ENCODE measurements at places on chromosomes 2 and 18. TPM values are rescaled to one million over a fixed set of nuclear protein-coding genes. Genes with fewer than 3 reads are reported as not detected.

GRCh38 chr18:47172476-47172875 is 3.7 kb downstream of the IER3IP1 start:
- DNase-seq: no peak

DNA sequence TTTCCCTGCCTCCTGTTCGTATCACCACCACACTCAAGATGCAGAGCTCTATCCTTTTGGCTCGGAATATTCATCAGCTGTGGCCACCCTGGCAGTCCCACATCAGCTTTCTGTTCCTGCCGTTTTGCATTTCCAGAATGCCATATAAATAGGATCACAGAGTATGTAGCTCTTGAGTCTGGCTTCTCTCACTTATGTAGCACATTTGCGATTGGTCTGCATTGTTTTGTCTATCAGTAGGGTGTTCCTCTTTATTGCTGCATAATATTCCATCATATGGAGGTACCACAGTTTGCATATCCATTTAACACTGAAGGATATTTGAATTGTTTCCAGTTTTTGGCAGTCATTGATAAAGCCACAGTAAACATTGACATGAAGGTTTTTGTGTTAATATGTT is 104.6 kb downstream of the SH3RF3 start:
- DNase-seq: no peak

PLEK gene
- total RNA-seq: not detected

PEX13 gene
- total RNA-seq: 42.2 TPM

DNA sequence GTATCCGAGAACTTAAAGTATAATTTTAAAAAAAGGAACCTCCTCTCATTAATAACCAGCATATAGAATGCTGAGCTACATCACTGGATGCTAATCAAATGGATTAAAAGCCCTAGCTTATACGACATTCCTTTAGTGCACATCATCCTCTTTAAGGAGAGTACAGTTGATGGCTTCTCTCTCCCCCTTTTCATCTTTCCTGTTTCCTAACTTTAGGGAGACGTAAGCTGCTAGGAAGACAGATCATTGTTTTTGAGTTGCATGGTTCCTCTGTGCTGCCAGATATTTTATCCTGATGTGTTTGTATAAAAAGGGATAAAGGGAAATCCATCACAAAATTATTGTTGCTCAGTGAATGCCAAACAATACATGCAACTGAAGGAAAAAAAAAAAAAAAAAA is 94.2 kb downstream of the SLC8A1 start:
- DNase-seq: no peak

MYO7B gene
- total RNA-seq: 0.13 TPM

- DNase-seq: no peak
These were observed 167.4 kb upstream of the STON1 start for GRCh38 chr2:48362515-48362914.

- no peak for DNase-seq
These were observed 10.7 kb downstream of the ACP1 start for GRCh38 chr2:275466-275865.

DNA sequence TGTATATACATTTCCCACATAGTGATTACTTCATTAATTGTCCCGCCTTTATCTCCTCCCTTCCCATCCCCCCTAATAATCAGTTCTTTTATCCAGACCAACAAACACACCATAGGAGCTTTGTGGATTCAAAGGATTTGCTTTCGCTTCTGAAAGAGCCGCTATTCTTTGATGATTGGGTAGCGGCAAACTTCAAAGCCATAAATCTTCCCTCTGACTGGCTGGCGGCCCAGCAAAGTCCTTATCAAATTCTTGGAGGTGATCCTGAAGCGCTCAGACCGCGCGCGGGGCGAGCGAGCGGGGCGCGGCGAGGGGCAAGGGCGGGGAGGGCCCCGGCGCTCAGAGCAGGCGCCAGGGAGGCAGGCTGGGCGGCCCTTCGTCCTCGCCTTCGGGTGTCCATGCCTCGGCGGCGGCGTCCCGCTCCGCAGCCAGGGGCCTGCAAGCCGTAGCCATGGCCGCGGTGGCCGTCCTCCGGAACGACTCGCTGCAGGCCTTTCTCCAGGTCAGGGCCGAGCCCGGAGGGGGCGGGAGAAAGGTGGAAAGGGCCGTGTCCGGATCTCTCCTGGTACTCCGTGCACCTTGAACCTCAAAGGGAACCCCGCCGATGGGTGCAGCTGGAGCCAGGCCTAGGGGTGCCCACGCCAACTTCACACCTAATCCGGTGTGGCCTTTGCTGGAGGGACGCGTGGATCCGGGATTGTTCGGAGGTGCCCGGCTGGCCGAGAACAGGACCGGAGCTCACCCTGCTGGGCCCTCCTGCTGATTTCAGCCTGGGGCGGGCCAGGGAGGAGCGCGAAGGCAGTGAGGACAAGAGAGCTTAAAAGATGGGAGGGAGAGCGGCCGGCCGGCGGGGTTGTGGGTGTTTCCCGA is at the start of gene SP5:
TSS of gene SP5 (plus strand) at position 276 of the 870 bp plus-strand sequence. CDS start at position 452, 176 bp downstream.
- DNase-seq: peak; percentile 25

GRCh38 chr2:74037379-74037860 is 52.7 kb downstream of the TET3 start:
- peak; percentile 89 for DNase-seq

ZBTB7C gene
- total RNA-seq: 0.17 TPM

GRCh38 chr2:41928526-41928925 is 119.3 kb upstream of the PKDCC start:
- DNase-seq: peak; percentile 90

EN1 gene
- total RNA-seq: 2.9 TPM

GRCh38 chr18:69664399-69664798 is 263.7 kb downstream of the DOK6 start:
- DNase-seq: no peak

DNA sequence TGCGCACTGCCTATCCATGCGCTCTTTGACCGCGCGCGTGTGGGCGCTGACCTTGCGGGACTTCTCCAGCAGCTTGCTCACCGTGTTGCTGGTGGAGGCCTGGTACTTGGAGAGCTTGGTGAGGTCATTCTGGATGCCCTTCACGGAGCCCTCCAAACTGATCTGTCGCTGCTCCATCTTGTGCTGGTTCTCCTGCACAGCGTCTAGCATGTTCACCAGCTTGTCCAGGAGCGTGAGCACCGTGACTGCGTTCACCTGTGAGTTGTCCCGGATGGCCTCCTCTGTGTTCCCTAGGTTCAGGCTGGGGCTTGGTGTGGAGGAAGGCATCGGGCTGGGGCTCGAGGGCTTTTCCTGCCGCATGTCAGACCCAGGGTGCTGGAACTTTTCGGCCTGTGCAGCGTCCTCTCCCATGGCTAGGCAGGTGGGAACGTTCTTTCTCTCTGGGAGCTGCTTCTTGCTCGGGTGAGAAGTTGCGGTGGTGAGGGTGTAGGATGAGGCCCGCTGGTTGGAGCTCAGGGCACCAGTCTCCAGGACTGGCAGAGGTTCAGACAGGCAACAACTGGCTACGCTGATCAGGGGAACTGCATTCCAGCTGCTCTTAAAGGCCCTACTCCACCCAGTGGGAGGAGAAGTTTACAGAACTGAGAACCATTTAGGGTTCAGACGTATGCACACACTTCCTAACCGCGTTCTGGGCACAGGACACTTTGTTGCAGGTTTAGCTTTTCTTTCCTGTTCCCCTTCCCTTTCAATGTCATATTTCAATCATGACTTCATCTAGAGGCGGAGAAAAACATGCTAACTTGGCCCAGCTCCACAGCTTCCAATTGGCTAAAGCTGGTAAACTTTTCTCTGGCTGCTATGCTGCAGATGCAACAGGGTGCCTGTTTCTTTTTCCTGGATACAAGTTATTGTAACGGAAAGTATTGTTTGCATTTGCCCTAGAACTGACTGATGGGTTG is at the start of gene CAVIN2:
TSS of gene CAVIN2 (minus strand) at position 574 of the 962 bp plus-strand sequence. CDS start at position 411, 163 bp downstream.
- peak; percentile 99 for DNase-seq

IGFBP2 gene
- 0.23 TPM for total RNA-seq

DNA sequence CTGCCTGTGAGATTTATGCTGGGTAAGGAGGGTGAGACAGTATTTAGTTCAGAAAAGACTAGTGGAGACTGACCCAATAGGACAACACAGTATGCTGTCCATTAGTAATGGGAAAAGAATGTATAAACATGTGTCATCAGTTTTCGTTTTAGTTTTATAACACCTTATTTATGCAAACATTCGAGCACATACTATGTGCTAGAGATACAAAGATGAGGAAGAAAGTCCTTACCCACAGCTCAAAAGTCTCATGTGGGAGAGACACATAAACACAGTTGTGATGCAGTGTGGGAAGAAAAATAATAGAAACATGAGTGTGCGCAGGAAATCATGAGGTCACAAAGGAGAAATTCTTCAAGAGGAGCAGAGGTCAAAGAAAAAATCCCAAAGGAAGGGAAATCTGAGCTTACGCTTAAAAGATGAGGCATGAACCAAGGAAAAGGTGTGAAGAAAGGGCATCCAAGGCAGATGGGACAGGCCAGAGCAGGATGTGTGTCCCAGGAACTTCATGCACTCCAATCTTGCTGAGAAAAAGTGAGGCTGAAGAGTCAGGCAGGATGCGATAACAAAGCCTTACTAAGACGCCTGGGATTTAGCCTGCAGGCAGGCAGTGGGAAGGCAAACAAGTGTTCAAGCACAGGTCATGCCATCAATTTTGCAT is 8.1 kb downstream of the METTL21A start:
- peak; percentile 84 for DNase-seq

CROCC2 gene
- total RNA-seq: not detected

DNA sequence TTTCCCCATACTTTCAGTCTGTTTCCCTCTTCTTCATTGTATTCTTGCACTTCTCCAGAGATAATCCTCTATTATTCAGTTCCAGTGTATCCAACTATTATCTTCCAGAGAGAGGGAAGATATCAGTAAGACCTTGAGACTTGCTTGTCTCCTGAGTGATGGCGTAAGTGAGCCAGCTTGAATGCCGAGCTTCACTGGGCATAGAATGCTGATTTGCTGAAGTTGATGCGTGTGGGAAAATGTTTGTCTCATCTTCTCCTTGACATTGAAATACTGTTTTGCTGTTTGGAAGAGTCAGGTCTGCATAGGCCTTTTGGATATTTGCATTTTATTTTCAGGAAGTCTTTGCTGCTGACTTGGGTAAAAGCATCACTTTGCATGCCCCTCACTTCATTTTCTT is 41.1 kb upstream of the MGAT5 start:
- no peak for DNase-seq

GRCh38 chr2:68516051-68516955 is 48.9 kb downstream of the APLF start:
- DNase-seq: no peak

DNA sequence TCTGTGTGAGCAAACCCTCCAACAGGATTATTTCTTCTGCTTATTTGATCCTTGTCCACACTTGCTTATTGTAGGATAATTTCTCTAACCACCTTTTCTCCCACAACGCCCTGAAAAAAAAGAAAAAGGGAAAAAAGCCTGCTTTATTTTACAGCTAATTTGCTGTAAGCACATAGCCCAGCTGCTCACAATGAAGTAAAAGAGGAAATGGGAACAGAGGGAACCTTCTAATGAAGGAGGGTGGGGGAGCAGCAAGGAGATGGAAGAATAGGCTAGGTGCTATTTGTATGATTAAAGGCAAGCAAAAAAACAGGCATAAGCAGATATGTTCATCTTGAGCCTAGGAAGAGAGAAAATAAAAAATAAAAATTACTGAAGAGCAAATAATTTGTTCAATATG is 331.6 kb downstream of the TXNL1 start:
- DNase-seq: no peak

RGPD6 gene
- total RNA-seq: 6.6 TPM

GRCh38 chr2:48747319-48747718 is 8.2 kb downstream of the LHCGR start:
- no peak for DNase-seq

DNA sequence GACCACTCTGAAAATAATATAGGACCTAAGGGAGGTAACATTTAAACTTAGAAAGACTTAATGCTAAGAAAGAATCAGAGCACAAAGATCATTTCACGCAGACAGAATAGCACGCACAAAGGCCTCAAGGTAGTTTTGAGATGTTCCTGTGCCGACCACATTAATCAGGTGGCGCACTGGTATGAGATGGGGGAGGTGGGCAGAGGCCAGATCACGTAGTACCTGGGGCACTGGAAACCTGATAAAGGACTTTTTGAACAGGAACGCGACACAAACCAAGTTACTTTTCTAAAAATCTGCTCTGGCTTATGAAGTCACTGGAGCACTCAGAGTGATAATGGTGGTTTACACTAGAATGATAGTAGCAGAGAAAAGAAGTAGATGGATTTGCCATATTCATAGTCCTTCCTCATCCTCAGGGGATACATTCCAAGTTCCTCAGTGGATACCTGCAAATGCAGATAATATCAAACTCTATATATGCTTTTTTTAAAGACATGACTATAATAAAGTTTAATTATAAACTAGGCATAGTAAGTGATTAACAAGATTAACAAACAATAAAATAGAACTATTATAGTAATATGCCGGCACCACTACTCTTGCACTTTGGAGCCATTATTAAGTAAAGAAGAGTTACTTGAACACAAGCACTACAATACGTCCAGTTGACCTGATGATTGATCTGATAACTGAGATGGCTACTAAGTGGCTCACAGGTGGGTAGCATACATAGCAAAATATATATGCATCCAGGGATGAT is 42.6 kb upstream of the CDCA7 start:
- DNase-seq: no peak

DNA sequence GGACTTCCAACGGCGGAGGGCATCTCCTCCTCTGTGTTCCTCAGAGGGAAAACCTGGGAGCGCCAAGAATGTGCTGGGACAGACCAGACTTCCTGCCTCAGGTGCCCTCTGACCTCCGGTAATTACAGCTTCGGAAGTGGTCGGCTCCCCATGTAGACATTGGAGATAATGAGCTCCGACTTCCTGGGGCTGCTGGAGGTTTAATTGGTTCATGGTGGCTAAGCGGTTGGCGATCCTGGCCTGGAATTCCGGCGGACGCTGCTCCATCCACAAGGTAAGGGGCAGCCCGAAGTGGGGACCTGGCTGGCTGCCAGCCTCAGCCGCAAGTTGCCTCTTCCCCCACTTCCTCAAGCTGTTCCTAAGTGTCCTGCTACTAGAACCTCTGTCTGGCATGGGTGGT is 83.2 kb upstream of the EPC2 start:
- no peak for DNase-seq

GRCh38 chr2:205762881-205763280 is 80.6 kb downstream of the NRP2 start:
- DNase-seq: peak; percentile 47

- DNase-seq: peak; percentile 20
These were observed 88.2 kb downstream of the HS1BP3 start for GRCh38 chr2:20562540-20563225.

GRCh38 chr2:181275643-181276070 is 181.5 kb upstream of the ITGA4 start:
- DNase-seq: no peak
